ENCODE measurements at places on chromosomes 1 and 21.

DNA sequence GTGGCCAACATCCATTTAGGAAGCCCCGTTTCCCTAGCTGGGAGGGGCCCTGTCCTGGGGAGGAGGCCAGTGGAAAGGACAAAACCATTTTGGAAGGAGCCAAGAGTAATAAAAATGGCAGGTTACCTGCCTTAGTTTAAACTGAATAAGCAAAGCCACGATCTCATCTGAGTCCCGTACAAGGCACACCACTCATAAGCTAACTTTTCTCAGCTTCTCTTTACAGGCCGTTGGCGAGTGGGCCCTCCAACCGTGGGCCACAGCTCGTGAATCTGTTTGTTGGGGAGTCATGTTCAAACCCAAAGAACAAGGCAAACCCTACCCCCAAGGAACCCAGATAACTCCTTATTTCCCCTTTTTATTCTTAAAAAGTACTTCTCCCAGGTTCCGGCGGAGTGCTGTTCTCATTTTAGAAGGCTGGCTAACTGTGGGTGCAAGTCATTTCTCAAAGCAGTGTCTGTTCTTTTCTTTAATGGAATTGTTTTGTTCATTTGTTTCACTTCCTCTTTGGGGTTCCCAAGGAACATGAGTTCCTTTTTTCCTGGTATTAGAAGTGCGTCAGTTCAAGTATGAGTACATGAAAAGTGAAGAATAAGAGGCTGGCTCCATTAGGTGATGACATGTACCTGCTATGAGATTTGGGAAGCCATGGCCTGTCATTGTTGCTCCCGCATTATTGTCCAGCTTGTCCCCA lies 89.0 kb downstream of the PSMG1 start:
- DNase-seq = no peak

- no peak for DNase-seq
Observed at GRCh38 chr1:177838907-177839485, 130.9 kb downstream of the SEC16B start.

- no peak for DNase-seq
Observed at GRCh38 chr21:38228115-38228514, 28.7 kb upstream of the KCNJ15 start.

- DNase-seq = no peak
Observed at GRCh38 chr1:36573445-36573844, 90.7 kb upstream of the CSF3R start.

GRCh38 chr1:173255214-173255813 lies 48.2 kb upstream of the TNFSF4 start:
- DNase-seq = no peak

DNA sequence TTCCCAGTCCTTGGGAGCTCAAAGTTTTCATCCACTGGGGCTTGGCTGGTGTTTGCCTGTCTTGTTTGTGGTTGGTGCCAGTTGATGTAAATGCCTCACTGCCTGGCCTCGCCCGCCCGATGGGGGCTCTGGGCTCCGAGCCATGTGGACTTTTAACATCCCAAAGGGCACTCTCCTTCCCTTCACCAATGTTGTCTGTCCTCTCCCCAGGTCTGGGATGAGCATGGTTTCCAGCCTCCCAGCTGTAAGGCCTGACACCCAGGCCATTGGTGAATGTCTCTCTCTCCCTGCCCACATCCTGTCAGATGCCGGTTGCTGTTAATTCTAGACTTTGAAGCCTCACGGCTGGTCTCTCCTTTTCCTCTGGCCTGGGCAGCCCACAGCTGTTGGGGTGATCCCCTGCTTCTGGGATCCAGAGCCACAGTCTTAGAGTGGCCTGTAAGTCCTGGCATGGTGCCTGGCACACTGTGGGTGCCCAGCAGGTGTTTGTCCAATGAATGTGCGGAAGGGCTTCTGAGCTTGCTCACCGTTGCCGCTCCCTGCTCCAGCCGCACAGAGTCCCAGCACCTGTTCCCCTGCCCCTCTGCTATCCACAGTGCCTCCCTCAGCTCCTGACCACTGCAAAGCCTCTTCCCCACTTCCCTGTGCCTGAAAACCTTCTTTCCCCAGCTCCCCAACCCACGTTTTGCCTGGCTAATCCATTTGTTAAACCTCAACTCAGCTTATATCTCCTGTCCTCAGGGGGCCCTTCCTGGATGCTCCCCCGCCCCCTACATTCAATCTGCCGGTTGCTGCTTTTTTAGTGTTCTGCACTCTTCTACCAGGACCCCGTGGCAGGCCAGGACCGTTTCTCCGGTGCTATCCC lies 3.3 kb upstream of the C1orf174 start:
- DNase-seq = no peak

GRCh38 chr1:150151291-150152181 lies 1.8 kb downstream of the PLEKHO1 start:
- DNase-seq = no peak
